ENCODE measurements at places on chromosomes 12 and 14.
A peak's percentile ranks its signal among the peaks of the same experiment; 100 is the strongest.

DNA sequence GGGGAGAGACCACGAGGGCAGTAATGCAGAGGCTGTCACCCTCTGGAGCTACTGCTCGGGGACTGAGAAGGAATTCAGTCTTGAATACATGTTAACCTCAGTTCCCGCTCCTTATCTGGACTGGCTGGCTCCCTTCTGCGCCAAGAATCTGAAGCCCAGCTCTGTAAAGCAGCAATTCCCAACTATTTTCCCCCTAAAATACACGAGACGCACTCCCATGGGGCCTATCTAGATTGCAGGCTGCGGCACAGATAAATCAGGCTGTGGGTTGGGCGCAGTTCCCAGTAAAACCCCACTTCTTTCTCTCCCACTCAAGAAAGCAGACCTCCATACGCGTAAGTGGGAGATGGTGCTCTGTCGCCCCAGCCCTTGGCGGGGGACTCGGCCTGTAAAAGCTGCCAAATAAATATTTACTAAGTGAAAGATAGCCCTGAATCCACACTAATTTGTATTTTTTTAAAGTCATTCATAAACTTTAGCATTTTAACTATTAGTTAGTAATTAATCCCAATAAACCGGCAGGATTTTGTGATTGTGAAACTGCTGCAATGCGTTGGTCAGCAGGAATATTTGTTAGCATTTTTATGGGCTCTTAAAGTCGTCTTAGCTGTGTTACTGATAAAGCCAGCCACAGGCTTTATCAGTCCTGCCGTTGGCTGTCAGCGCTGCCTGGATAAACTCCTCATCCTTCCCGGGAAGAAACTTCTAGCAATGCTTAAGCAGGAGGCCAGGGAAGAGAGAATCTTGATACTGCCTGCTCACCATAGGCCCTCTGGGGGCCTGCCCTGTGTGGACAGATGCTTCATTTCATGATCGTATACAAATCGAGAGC is 17.8 kb downstream of the FBXL14 start:
- no peak for DNase-seq

DNA sequence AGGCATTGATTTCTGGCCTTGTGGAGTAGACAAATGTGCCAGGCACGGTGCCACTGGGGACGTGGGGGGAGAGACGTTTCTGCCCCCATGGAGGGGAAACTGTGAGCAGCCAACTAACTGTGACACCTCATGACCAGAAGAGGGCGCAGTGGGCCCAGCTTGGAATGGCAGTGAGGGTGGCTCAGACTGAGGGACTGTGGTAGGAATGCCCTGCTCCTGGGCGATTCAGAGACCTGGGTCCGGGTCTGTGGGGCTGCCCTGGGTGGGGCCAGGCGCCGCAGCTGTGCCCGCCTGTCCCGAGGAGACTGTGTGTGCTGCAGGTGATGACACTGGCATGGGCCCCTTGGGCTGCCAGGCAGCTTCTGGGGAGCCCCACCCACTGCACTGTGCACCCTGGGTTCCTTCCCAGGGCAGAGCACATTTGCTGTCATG is 60.6 kb downstream of the SLC25A47 start:
- peak; percentile 76 for DNase-seq

- DNase-seq: no peak
These were observed 13.3 kb downstream of the RTL1 start for GRCh38 chr14:100890061-100890850.

- no peak for DNase-seq
These were observed 89.7 kb upstream of the DHRS4 start for GRCh38 chr14:23863836-23864235.

GRCh38 chr14:64112867-64113678 is 181.1 kb downstream of the ESR2 start:
- DNase-seq: no peak

GRCh38 chr12:98127336-98127679 is 388.1 kb upstream of the TMPO start:
- no peak for DNase-seq

DNA sequence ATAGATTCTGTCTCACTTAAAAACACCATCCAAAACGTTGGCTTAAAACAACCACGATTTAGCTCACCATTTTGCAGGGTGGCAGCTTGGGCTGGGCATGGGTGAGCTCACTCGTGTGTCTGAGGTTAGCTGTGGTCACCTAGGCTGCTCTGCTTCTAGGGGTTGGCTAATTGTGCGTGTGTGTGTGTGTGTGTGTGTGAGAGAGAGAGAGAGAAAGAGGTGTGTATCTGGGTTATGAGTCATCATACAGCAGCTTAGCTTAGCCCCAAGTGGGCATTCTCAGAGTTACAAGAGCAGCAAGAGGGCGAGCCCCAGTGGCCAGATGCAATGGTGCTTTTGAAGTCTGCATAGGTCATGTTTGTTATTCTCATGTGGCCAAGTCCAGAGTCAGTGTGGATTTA is 6.0 kb downstream of the FBXW8 start:
- peak; percentile 47 for DNase-seq

DNA sequence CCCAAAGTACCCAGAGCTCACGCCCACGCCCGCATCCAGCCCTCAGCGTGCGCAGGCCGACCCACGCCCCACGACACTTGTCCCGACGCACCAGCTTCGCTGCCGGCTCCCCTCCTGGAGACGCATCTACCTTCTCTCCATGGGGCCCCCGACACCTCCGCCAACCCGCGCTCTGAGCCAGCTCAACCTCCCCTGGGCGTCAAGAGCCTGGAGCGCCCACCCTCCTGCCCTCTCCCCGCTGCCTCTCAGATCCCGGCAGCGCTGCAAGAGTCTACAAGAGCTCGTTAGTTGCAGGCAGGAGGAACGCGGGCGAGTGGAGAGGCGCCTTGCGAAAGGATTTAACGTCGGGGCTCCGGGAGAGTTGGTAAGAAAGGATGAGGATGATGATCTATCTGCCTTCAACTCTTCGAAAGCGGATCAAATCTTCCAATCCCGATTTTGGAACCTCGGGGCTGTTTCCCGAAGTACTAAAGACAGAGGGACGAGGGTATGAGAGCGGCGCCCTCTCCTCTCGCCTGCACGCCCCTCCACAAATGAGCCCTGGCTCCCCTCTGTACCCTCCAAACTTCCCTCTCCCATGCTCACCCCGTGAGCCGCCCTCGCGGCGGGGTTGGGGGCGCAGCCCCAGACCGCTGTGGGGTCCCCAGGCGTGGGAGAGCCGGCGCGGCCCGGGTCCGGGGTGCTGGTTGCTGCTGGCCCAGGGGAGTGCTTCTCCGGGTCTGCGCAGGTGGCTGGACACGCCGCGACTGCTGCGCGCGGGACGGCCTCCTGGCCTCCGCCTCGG is 979 bp downstream of the LTBP2 start:
- DNase-seq: no peak

DNA sequence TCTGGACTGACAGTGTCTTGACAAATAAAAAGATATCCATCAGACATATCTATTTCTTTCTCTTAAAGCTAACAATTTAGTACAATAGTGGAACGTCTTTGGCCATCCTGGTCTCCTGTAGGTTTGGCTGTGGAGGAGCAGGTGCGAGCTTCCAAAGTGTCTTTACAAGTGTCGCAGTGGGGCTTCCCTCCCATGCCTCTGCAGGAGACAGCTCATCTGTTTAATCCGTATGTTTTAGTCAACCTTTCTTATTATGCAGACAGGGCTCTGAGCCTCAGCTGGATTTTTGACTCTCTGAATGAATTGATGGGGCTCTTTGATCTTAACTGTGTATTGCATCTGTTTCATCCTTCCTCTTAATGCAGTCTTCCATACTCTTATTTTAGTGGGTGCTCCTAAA is 57.5 kb downstream of the RMST start:
- DNase-seq: no peak

DNA sequence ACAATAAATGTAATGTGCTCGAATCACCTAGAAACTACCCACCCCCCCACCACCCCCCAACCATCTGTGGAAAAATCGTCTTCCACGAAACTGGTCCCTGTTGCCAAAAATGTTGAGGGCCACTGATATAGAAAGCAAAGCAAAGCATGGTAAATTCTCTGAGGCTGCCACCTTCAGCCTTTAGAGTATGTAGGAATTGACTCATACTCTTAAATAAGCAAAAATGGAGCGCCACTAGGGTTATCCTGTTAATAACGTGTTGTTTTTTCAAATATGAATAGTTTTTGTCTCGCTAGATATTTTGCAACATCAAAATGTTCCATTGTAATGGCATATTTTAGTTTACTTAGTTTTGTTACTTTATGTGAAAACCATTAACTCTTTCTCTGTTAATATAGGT is 18.2 kb downstream of the DYNC1H1 start:
- DNase-seq: no peak

- DNase-seq: no peak
These were observed 40.3 kb downstream of the IFNG start for GRCh38 chr12:68119250-68119649.

DNA sequence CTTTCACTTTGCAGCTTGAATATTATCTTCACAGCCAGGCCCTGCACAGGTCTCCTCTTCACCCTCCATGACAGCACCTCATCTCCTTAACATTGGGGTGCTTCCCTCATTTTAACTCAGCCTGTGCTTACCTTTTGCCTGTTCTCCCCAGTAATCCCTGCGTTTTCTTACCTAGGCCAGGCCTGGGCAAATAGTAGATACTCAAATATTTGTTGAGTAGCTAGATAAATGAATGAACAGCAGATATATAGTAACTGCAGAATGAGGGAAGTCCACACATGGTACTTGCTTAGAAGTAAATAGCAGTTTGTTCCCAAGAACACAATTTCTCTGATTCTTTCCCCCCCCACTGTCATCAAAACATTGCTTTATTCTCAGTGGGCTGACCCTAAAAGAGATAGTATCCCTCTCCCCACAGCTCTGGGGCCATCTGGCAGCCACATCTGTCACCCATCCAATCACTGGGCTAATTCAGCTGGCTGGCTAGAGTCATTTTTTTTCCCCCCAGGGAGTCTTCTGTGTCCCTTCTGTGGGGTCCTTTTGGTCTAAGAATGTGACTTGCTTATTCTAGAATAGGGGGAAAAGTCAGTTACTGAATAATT is 43.2 kb downstream of the APPL2 start:
- no peak for DNase-seq

GRCh38 chr14:65704850-65705249 is 292.3 kb downstream of the FUT8 start:
- DNase-seq: peak; percentile 50

- no peak for DNase-seq
These were observed 73.5 kb downstream of the CDK17 start for GRCh38 chr12:96326628-96327227.

- DNase-seq: no peak
These were observed 46.0 kb downstream of the DLK1 start for GRCh38 chr14:100772607-100773165.

GRCh38 chr14:88188745-88189416 is 134.2 kb downstream of the KCNK10 start:
- no peak for DNase-seq

DNA sequence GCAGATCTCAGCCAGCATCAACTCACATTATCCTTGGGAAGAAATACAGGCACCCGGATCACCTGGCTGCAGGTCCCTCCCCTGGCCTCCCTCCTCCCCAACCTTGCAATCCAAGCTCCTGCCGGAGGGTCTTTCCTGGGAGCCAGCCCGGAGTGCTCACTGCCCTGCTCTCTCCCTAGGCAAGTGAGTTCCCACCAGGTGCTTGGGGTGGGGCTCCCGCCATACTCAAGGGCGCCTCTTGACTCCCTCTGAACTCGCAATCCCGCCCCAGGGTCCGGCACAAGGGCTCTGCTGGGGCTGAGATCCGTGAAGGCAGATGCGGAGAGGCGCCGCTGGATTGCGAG is 1.2 kb upstream of the CEP170B start:
- DNase-seq: no peak

- DNase-seq: no peak
These were observed 147.7 kb downstream of the KIF26A start for GRCh38 chr14:104286086-104286485.

DNA sequence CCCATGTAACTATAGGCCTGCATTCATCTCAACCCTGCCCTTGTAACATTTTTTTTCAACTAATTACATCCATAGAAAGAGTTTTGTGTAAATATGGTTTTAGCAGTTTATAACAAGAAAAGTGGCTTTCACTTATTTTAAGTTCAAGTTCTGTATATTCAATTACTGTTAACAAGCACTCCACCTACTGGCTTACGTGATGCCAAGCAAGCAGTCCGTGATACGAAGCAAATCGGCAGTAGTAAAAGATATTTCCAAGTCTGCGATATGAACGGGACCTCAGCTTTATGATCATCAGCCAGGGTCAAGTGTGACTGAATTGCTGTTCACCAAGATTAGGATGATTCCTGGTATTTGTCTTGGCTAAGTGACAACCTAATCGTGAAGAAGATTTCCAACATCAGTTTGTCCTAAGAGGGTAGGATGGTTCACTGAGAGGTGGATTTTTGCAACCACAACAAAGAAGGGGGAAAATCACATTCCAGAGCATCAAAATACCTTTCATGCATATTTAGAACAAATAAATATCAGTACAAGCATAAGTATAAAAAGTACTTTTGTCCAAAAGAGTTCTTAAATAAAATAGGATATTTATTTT is 456.2 kb downstream of the FOXG1 start:
- DNase-seq: no peak

- DNase-seq: peak; percentile 47
These were observed 536 bp upstream of the DAAM1 start for GRCh38 chr14:59187802-59188460.

GRCh38 chr14:104180561-104181165 is 42.3 kb downstream of the KIF26A start:
- DNase-seq: no peak

DNA sequence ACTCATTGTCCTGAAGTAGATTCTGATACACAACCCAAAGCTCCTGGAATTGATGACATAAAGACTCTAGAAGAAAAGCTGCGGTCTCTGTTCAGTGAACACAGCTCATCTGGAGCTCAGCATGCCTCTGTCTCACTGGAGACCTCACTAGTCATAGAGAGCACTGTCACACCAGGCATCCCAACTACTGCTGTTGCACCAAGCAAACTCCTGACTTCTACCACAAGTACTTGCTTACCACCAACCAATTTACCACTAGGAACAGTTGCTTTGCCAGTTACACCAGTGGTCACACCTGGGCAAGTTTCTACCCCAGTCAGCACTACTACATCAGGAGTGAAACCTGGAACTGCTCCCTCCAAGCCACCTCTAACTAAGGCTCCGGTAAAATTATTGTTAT is 63.8 kb downstream of the RAD52 start:
- no peak for DNase-seq

DNA sequence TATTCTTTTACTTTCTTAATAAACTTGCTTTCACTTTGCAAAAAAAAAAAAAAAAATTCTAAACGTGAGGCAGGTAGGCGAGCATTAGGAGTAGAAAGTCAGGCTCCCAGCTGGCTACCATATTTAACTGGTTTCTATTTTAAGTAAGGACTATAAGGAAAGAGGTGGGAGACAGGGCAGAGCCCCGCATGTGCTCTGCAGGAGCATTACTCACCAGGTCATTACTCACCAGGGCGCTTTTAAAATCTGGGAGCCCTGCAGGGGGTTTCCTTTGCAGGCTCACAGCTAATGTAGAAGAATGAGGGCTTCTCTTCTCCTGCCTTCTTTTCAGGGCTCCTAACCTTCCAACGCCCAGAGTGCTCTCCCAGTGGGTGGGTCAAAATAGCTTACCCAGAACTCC is 14.0 kb upstream of the DPF3 start:
- DNase-seq: no peak

DNA sequence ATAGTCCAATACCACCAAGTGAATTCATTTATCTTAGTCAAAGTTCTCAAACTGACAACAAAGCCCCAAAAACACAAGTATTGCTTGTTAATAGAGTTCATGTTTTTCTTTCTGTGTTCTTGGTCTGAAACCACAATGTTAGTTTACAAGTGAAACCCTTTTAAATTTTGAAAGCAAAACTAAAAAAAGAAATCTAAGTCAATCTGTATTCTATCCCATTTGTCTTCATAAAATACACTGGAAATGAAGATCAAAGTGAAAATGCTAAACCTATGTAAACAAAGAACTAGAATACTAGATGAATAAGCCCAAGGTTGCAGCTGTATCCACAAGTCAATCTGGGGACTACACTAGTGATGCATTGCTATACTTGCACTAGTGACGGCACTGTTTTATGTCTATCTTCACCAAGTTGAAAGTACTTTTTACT is 10.4 kb downstream of the MAP4K5 start:
- DNase-seq: no peak
